Aorta (tissue), 5 donors: ENCODE measurements at places on chromosomes 7 and 10. TPM values are rescaled to one million over a fixed set of nuclear protein-coding genes. Genes with fewer than 3 reads are reported as not detected.

RSU1 gene
- polyA plus RNA-seq, result 98.8 TPM

HOXA3 gene
- 3.8 TPM for polyA plus RNA-seq

STAG3 gene
- polyA plus RNA-seq, result 1.7 TPM

PLAC9 gene
- 72.6 TPM for polyA plus RNA-seq
